NCI-H345 (cell line): ENCODE measurements at places on chromosomes 12 and 14.

GRCh38 chr14:99147366-99147740 lies 124.6 kb downstream of the BCL11B start:
- no peak for DNase-seq

- DNase-seq: no peak
Measured at GRCh38 chr14:92885279-92886061, 37.5 kb upstream of the CHGA start.

GRCh38 chr12:119245904-119246494 lies 67.3 kb downstream of the HSPB8 start:
- DNase-seq: no peak

- no peak for DNase-seq
Measured at GRCh38 chr12:11568762-11569478, 80.6 kb upstream of the ETV6 start.

DNA sequence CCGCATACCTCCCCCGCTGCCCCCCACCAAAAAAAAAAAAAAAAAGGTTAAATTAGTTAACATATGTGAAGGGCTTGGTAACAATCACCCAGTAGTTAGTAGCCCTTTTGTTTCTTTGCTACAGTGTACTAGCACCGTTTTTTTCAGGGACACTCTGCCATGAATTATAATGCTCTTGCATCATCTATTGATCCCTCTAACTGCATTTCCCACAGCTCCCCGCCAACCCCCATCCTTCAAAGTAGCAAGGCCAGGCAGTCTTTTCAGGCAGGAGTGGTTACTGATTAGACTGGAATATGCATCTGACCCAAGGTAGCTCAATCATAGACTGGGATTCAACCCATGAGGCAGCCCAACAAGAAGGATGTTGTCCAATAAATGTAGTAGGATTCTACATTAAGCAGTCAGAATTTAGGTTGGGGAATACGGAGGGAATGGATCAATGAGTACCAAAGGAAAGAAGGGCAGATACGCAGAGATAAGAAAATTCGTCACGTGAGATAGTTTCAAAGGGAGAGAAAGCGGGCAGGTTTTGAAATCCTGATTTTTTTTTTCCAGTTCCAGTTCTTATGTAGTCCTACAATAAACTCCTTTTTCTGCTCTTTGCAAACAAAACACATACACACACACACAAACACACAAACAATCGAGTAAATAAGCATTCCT lies 39.8 kb upstream of the CRACR2A start:
- DNase-seq: no peak

DNA sequence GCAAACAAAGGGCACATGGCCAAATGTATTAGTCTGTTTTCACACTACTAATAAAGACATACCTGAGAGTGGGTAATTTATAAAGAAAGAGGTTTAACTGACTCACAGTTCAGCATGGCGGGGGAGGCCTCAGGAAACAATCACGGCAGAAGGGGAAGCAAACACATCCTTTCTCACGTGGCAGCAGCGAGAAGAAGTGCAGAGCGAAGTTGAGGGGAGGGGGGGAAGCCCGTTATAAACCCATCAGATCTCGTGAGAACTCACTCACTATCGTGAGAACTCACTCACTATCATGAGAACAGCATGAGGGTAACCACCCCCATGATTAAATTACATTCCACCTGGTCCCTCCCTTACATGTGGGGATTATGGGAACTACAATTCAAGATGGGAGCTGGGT lies 66.1 kb downstream of the ST8SIA1 start:
- DNase-seq: no peak

- DNase-seq: no peak
Measured at GRCh38 chr12:26789731-26790644, 43.0 kb downstream of the ITPR2 start.
